ENCODE measurements at places on chromosomes 11 and 22.
A peak's percentile ranks its signal among the peaks of the same experiment; 100 is the strongest.

- no peak for DNase-seq
Observed at GRCh38 chr11:115377882-115378296, 126.3 kb downstream of the CADM1 start.

- no peak for DNase-seq
Observed at GRCh38 chr22:17891481-17892167, 117.4 kb upstream of the BID start.

DNA sequence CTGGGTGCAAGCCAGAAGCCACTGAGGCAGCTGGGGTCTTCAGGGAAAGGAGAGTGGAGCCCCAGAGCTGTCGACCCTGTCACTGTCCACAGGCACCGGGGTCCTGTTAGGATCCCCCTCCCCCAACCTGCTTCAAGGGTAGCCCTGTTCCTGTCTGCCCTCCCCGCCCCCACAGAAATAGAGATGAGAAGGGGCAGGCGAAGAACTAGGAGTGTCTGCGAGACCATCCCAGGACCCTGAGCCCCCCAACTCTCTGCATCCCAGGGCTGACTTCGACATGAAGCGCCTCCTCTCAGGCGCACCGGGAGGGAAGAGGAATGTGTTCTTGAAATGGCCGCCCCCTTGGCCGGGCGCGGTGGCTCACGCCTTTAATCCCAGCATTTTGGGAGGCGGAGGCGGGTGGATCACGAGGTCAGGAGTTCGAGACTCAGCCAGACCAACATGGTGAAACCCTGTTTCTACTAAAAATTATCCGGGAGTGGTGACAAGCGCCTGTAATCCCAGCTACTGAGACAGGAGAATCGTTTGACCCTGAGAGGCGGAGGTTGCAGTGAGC is 607 bp upstream of the ZNF70 start:
- no peak for DNase-seq

DNA sequence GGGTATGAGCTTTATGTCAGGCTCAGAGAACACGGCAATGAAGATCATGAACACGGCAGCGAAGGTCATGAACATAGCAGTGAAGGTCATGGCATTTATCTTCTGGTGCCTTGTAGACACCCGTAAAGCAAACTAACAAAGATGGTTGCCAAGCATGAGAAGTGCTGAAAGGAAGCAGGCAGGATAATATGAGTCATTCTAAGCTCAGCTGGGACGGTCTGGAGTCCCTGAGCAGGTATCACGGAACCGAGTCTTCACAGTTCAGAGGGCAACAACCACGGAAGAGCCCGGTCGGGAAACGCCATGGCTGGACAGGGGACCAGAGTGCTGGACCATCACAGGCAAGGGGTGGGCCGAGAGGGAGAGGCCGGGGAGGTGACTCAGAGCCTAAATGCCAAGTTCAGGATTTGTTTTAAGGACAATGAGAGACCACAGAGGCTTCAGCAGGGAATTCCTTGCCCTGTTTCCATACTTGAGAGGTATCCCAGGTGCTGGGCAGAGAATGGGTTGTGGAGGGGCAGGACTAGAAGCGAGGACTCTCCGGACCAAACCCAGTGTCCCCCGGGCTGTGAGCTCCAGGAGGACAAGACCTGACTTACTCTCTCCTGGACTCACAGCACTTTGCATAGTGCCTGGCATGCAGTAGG is 13.1 kb upstream of the MS4A10 start:
- DNase-seq: no peak

- no peak for DNase-seq
Observed at GRCh38 chr11:14132312-14132711, 169.8 kb downstream of the SPON1 start.

DNA sequence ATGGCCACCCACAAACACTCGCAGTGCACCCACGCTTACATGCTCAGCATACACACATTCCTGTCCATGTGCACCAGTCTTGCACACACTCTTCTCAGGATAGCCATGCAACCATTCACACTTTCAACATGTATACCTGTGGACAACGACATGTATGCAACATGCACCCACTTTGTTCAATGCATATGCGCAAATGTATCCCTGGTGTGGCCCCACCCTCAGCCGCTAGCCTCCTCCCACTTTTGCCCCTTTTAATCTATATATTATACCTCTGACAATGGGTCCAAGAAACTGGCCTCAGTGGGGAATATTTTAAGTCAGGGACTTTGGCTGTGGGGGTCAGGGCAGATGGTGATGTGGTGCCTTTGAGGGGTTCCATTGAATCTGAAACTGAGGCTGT is 963 bp downstream of the INSC start:
- DNase-seq: no peak

- DNase-seq: no peak
Observed at GRCh38 chr11:8266246-8267241, 2.9 kb upstream of the LMO1 start.

GRCh38 chr22:40606306-40606705 is 30.2 kb downstream of the MRTFA start:
- no peak for DNase-seq

DNA sequence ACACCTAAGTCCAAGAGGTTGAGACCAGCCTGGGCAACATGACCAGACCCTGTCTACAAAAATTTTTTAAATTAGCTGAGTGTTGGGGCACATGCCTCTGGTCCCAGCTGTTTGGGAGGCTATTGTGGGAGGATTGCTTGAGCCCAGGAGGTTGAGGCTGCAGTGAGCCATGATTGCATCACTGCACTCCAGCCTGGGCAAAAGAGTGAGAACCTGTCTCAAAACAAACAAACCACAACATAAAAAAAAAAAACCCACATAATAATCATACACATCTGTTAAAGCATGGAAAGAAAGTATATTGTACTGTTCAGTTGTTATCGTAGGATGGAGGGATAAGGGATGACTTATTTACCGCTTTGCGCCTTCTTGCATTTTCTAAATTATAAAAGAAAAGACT is 35.9 kb upstream of the GRK2 start:
- DNase-seq: no peak

GRCh38 chr22:22928666-22929380 is 41.2 kb downstream of the IGLL5 start:
- DNase-seq: peak; percentile 100

DNA sequence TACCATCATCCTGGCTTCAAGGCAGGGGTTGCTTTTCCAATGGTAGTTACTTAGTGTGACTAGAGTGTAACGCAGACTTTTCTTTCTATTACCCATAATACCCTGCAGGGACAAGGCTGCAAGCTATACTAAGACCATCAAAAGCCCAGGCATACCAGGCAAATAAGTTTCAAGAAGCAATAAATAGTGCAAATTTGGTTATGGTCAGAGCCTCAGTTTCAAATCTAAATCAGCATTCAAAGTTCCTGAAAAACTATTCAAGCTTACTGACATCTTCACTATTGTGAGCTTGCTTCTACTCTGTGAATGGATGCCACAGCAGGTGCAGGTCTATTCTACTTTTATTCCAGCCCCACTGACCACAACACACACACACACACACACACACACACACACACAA is 2.5 kb upstream of the HBB start:
- peak; percentile 90 for DNase-seq

DNA sequence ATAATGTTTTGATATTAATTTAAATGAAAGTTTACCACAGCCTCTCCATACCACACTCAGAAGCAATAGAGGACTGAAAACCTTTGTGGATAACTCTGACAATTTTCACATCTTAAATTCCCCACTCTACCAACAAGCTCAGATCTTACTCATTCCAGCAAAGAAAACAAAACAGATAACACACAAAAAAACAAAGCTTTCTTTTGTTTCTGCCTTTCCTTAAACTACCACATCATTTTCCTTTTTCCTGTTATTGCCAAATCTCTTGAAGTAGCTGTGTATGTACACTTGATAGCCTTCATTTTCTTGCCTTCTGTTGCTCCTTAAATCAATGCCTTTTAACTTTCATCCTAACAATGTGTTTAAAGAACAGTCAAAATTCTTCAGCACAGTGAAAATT is 484.9 kb downstream of the NTM start:
- no peak for DNase-seq

- no peak for DNase-seq
Observed at GRCh38 chr22:40265783-40266182, 80.5 kb upstream of the ADSL start.

GRCh38 chr11:122229481-122230384 is 113.7 kb upstream of the BLID start:
- no peak for DNase-seq

DNA sequence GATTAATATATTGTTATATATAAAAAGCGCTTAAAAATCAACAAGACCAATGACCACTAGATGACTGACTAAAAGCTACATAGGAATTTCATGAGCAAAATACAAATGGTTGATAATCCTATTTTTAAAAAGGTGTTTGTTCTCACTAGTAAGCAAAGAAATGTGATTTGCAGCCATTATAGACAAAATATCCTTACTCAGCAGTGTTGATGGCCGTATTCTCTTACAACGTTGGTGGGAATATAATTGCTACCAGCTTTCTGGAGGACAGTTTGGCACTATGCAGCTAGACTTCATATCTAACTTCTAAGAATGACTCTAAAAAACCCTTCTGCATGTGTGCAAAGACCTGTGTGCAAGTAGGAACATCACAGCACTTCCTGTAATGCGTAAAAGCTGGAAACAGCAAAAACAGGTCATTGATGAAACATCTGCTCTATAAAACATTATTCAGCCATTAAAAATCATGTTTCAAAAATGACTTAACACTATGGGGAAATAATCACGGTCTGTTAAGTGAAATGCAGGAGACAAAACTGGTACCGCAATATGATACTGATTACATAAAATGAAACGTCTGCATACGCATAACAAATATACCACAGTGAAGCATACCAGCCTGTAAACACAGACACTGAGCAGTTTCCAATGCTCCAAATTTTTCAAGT is 70.1 kb upstream of the LINC01488 start:
- DNase-seq: no peak

DNA sequence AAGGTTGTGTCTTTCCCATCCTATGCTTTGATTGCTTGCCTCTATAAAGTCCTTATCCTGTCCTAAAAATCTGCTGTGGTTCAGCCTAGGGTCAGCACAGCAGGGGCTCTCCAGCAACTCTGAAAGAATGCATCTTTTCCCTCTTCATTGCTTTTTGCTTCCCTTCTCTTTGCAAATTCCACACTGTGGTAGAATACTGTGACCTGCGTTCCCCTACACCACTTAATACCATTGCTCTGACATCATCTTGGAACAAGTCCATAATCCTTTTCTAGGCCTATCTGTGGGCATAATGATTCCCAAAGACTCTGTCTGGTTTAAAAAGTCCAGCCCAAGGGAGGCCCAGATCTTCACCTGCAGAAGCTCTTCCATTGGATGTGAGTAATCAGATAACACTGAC is 177.7 kb downstream of the NAV2 start:
- no peak for DNase-seq

GRCh38 chr11:124892750-124893454 is 4.8 kb downstream of the ROBO4 start:
- DNase-seq: no peak

DNA sequence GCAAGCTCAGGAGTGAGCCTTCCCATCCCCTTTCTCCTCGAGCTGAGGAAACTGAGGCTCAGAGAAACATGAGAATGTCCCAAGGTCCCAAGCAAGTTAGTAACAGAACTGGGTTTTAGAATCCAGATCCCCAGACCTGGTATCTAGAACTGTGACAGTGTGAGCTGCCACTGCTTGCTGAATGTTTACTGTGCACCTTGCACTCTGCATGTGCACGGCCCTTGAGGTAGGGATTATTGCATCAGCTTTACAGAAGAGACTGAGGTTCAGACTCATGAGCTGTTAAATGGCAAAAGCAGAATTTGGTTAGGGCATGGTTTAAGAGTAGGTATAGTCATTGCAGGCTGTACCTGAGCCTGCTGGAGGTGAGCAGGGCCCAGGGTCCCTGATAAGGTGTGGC is 3.8 kb upstream of the MPPED1 start:
- DNase-seq: no peak

- DNase-seq: no peak
Observed at GRCh38 chr11:7670641-7671040, 2.7 kb downstream of the CYB5R2 start.

GRCh38 chr11:3723014-3723708 is 52.0 kb upstream of the CHRNA10 start:
- DNase-seq: no peak

DNA sequence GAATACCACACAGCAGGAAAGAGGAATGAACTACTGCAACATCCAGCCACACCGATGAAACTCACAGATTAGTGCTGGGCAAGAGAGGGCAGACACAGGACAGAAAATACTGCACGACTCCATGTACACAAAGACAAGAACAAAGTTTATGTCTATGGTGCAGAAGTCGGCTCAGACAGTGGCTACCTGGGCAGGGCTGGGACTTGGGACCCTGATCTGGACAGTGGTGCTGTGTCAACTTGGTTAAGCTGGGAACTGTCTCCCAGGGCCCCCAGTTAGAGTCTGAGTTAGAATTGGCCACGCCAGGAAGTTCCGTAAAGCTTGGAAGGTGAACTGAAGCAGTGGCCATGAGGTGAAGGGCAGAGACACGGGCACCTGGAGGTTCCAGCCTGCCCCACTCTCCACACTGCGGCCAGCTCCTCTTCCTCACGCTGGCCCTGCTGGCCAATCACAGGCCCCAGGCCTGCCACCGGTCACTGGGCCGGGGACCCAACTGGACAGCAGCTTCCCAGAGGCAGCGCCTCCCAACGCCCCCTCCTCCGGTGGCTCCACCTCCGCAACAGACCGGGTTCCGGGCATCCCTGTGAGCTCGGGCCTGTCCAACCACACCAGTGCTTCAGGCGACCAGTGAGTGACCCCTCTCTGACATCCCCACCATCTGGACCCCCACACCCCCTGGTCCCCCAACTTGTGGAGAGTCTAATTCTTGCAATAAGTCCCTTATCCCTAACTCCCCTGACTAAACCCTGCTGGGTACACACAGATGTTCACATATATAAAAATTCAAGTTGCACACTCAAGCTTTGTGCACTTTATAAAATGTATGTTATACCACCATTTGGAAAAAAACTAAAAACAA is 93.7 kb downstream of the MICAL3 start:
- no peak for DNase-seq

DNA sequence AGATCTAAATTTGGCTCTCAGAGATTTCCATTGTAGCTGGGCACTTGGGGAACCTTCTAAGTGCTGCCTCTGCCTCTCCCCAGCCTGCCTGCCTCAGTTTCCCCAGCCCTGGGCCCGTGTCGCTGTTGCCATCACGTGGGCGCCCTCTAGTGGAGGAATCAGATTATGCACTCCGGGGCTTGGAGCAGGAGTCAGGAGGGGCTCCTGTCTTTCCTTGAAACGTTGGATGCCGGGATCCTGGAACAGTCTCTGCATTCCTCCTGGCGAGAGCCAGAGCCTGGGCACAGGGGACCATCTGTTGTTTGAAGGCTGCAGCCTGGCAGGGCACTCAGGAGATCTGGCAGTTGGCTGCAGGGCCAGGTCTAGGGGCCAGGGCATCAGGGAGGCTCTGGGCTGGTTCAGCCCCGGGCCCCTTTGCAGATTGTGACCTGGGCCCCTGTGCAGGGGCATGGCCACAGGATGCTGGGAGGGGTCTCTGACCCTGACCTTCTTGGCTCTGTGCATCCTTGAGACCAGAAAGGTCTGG is 71.6 kb downstream of the LRP5 start:
- peak; percentile 24 for DNase-seq

Data from MM.1S (cell line).